Left ventricle myocardium superior (tissue), 1 donor: ENCODE measurements at places on chromosomes 12 and 14.

- no peak for DNase-seq
Observed at GRCh38 chr12:22286569-22286968, 47.9 kb downstream of the ST8SIA1 start.

DNA sequence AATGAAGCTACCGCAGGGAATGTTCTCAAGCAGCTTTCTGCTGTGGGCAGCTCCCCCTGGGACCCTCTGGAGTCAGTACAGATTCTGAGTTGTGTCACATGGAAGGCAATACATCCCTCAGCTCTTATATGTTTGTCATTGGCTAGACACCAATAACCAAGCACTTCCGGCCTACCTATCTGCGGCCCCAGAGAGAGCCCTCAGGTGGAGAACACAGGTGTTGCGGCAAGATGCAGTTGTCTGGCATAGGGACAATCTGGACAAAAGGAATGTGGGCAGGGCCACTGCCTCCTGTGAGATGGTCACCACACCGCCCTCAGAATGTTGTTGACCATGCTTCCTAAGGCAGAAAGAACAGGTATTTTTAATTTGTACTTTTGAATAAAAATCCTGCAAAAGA, 118.7 kb downstream of the BRMS1L start:
- no peak for DNase-seq

DNA sequence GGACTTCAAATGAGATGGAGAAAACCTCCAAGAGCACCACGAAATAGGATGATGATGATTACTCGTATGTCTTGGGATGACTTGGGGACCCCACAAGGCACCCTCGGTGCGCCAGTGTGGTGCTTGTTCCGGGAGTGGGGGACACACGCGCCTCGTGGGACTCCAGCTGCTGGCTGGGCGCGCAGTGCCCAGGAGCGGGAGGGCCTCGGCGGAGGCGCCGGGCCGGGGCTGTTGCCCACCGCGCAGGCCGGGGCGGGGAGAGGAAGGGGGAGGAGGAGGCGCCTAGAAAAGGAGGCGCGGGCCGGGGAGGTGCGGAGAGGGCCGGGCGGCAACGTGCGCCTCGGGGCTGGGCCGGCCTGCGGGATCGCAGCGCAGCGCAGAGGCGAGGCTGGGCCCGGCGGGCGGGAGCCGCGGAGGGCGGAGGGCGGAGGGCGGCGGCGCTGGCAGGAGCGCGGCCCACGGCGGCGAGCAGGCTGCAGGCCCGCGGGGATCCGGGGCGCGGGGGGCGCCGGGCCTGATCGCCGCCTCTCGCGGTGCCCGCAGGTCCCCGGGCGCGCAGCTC, at the start of gene RFLNA:
Gene RFLNA (plus strand): TSS at position 314 of the 562 bp plus-strand sequence. CDS start 337 bp downstream, outside the sequence.
- DNase-seq, result no peak

DNA sequence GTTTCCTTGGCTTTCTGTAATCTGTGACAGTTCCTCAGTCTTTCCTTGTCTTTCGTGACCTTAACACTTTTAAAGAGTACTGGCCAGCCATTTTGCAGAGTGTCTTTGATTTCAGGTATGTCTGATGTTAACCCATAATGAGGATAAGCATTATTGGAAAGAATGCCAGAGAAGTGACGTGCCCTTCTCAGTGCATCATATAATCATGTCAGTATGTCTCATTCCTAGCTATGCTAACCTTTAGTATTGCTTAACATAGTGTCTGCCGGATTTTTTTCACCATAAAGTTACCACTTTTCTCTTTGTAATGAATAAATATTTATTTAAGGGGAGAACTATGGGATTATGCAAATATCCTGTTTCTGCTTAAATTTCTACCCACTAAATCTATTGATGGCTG, 28.5 kb downstream of the RERG start:
- no peak for DNase-seq

GRCh38 chr14:66069036-66069435, 417.1 kb upstream of the CCDC196 start:
- no peak for DNase-seq

- DNase-seq, result no peak
Observed at GRCh38 chr14:36820111-36820709, 158.6 kb downstream of the PAX9 start.

DNA sequence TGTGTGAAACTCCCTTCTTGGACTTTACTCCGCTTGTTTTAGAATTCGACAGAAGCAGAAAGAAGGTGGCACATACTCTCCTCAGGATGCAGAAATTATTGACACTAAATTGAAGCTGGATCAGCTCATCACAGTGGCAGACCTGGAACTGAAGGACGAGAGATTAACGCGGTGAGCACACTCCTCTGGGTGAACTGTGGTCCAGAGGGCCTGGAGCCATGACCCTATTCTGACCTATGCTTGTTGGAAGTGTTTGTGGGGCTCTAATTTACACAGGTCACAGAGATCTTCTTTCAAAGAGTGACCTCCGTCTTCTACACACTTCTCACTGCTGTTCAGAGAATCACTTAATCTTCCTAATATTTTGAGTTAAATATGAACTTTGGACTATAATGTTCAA, 72.5 kb upstream of the MYF6 start:
- DNase-seq, result no peak

GRCh38 chr12:49548822-49549648, 10.2 kb downstream of the KCNH3 start:
- DNase-seq, result peak; percentile 71

DNA sequence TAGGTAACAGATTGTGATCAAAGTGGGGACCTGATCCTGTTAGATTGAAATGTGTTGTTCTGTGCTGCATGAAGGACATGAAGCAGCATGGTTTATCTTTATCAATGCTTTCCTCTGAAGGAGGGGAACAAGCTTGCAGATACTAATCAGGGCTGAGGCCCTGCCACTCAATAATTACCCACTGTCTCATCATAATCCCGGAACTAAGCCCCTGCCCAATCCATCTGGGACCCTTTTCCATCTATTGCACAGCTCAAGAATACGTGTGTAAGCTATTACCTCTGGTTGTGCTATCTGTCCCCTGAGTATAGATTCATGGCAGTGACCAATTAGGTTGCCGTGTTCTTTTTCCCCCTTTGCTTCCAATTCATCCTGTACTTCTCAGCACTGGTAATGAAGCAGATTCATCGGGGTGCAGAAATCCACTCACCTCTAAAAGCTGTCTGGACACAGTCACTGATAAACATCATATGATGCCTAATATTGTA, 67.8 kb downstream of the OTX2 start:
- DNase-seq, result no peak

- DNase-seq, result no peak
Observed at GRCh38 chr14:54136894-54137613, 180.4 kb upstream of the BMP4 start.

- DNase-seq, result no peak
Observed at GRCh38 chr12:124796303-124796960, 67.2 kb downstream of the SCARB1 start.

GRCh38 chr14:103657471-103657870, 28.5 kb downstream of the KLC1 start:
- peak; percentile 52 for DNase-seq

DNA sequence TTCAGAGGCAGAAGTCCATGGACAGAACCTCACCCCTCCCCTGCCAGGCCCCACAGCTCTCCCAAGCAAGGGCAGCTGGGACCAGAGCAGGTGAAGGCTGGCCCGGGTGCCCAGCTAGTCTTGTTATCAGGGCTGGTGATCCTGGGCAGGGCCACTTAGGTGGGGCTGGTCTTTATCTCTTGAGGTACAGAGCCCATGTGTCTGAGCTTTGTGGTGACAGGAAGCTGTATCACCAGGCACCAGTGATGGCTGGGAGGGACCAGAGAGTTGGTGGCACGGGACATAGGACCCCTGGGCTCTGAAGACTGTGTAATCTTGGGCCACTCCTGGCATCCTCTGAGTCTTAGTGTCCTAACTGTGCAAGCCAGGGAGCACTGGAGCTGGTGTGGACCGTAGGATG, 12.8 kb upstream of the HPD start:
- no peak for DNase-seq

GRCh38 chr12:90020014-90020413, 311.4 kb upstream of the ATP2B1 start:
- no peak for DNase-seq

- peak; percentile 36 for DNase-seq
Observed at GRCh38 chr12:67647181-67647798, 1.3 kb upstream of the DYRK2 start.

GRCh38 chr14:40188006-40188405, 755.8 kb upstream of the FBXO33 start:
- DNase-seq, result no peak

- DNase-seq, result no peak
Observed at GRCh38 chr12:126752021-126752420, 1514.9 kb upstream of the TMEM132C start.

DNA sequence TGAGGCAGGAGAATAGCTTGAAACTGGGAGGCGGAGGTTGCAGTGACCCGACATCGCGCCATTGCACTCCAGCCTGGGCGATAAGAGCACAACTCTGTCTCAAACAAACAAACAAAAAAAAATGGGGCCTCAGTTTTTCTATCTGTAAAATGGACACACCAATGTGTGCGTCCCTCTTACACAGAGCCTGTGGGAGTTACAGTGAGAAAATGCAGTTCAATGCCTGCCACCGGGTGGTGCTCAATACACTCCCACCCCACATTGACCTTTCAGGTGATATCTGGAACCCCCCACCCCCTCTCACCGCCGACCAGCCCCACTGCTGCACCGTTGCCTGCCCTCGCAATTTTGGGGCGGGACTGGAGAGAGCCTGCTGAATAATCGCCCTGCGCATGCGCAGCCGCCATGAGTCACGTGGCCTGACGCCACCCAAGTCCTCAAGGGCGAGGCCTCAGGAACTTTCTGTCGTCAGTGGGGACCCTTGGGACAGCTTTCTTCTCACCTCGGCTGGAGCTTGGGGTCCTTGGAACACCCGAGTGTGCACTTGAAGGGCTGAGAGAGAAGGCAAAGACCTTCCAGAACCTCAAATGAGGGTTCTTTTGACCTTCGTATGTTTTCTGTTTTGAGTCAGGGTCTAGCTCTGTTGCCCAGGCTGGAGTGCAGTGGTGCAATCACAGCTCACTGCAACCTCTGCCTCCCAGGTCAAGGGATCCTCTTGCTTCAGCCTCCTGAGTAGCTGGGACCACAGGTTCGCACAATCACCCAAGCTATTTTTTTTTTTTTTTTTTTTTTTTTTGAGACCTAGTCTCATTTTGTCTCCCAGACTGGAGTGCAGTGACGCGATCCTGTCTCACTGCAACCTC, 14.6 kb upstream of the CABP1 start:
- no peak for DNase-seq

DNA sequence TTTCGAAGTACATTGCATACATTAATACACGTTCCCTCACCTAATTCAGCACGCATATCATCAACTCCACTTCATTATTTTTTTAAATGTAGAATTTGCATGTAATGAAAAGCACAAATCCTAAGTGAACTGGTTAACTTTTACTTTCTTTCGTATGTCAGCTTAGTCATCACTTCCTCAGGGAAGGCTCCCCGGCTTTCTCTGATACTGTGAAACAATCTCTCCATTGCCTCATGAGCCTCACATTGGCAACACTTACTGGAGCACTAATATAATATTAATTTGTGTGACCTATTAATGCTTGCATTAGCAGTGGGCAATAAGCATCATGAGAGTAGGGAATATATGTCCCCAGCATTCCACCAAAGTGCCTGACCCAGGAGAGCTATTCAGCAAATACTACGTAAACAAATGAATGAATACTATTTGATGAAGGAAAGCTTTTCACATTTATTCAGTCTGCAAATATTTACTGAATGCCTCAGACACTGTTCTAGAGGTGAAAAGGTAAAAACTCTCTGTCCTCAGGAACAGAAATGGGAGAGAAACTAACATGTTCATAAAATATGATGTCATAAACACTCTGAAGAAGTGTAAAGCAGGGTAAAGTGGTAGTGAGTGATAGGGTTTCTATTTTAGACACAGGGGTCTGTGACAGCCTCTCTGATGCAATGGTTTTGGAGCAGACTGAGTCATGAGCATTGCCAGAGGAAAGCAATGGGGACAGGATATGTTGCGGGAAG, 327.5 kb upstream of the DIO2 start:
- DNase-seq, result no peak

DNA sequence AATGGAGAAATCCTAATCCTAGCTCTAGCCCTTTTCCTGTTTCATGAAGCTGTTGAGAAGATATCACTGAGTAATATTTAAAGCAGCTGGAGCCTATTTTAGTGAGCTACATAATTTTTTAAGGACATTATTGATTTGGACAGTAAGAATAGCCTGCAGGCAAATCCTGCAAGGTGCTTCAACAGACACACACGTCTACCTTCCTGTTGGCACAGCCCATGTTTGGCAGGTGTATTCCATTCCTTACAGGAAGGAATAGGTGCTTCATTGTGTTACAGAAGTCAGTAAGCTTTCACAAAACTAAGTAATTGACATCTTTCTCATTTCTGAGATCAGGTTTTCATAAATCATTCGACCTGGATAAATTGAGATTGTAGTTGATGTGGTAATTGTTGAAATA, 50.6 kb downstream of the FOXA1 start:
- DNase-seq, result no peak

GRCh38 chr12:27840229-27840999, 60.4 kb upstream of the MANSC4 start:
- no peak for DNase-seq

GRCh38 chr14:52051251-52051650, 17.6 kb downstream of the NID2 start:
- DNase-seq, result no peak

DNA sequence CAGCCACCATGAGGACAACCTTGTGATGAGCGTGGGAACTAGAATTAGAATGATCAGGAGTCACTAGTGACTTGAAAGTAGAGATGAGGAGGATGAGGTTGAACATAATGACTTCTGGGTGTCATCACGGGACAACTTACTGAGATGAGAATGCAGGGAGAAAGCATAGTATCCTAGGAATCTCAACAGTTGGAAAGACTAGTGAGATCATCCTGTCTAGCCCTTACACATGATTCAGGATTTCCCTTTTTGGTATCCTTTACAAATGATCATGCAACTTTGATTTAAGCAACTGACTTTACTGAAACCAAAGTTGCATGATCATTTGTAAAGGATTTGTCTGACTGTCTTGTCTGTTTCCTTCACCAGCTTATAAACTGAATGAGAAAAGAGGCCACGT, 51.8 kb upstream of the HIF1A start:
- no peak for DNase-seq

GRCh38 chr12:42475106-42475505, 114.4 kb downstream of the PRICKLE1 start:
- DNase-seq, result no peak

DNA sequence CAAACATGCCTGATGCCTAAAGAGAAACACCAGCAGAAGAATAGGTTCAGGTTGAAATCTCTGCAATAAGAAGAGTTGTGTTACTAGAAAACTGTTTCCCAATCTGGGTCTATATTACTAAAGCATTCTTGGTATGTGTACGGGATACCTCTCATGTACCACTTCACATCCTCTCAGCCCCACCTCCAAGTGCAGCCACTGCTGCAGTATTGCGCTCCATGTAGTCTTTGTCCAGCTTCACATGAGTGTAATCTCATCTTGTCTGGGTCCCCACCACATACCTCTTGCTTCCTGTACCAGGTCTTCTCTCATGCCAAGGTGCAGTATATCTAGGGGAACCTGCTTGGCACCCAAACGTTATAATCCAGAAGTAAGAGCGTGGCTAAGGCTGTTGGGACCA, 187.5 kb upstream of the EEA1 start:
- no peak for DNase-seq
